Adipocyte (in vitro differentiated cells): ENCODE measurements at places on chromosomes 16 and 17.

DNA sequence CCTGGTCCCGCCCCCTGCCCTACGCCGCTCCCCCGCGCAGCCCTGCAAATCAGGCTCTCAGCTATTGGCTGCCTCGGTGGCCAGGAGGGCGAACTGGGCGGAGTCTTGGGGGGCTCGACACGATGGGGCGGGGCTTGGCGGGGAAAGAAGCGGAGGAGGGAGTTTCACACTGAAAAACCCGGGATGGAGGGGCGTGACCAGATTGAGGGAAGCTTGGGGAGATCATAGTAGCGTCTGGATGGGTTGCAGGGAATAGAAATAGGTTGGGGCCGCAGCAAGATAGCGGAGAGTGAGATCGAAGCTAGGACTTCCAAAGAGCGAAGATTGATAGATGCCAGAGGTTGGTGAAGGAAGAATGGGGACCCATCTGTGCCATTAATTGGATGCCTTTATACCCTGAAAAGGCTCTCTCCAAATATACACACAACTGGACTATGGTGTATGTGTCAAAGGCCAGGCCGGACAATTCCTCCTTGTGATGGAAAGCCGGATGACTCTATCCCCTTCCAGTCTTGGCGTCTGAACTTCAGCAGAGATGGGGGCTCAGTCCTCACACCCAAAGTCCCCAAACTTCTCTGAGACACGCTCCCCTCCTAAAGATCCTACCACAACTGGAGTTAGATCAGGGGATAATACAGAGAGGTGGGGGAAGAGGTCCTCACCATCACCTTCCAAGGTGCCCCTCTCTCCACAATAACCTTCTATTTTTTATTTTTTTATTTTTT lies 376 bp upstream of the STAC2 start:
- peak; percentile 50 for DNase-seq

DNA sequence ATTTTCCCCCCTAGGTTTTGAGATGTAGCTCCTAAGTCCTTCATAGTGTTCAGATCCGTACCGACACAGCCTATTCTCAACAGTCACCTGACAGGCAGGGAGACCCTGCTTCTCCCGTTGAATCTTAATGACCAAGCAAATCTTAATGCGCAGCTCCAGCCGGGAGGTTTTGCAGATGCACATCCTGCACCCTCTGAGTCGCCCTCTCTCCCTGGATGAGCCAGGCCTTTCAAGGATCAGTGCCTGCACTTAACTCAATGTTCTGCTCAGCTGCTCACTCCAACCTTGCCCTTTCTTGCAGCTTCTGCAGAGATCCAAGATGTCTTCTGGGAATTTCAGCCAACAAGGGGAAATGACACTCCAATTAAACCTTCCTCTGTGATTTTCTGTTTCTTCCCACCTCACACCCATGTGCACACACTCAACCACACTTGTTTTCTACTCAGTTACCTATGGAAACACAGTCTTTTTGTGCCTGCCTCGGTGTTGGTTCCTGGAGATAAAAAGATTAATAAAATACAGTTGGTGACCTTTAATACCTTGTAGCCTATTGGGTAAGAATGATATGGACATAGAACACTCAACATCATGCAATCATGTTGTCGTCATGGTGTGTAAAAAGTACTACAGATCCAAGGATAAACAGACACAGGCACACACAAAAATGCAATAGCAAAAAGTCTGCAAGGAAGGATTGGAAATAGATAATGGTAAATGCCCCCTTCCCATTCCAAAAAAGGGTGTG lies 76.9 kb upstream of the DYNLRB2 start:
- no peak for DNase-seq

DNA sequence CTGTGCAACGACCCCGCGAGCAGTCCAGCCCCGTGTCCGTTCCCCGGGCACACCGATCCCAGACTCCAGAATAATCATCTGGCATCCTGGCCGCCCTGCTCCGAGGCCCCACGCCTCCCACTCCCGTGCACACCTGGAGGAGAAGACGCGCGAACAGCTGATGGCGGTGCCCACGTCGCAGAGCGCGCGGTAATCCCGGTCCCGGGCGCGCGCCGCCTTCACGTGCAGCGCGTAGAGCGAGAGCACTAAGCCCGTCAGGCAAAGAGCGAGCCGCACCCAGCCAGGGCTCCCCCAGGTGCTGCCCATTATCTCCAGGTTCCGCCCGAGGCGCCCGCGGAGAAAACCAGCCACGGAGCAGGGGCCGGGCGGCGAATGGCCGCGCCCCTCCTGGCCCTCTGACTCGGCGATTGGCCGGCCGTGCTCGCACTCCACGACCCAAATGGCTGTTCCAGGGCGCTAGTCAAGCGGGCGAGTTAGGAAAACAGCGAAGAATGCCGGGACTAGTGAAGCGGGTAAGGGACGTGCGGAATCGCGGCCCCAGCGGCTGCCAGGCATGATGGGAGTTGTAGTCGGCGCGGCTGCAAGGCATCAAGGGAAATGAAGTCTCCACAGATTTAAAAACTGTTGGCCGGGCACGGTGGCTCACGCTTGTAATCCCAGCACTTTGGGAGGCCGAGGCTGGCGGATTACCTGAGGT lies at the start of gene VKORC1:
Gene VKORC1, minus strand, starts transcription at position 374 of the 697 bp plus-strand sequence. Its CDS starts 68 bp downstream, at position 306.
- peak; percentile 98 for DNase-seq

DNA sequence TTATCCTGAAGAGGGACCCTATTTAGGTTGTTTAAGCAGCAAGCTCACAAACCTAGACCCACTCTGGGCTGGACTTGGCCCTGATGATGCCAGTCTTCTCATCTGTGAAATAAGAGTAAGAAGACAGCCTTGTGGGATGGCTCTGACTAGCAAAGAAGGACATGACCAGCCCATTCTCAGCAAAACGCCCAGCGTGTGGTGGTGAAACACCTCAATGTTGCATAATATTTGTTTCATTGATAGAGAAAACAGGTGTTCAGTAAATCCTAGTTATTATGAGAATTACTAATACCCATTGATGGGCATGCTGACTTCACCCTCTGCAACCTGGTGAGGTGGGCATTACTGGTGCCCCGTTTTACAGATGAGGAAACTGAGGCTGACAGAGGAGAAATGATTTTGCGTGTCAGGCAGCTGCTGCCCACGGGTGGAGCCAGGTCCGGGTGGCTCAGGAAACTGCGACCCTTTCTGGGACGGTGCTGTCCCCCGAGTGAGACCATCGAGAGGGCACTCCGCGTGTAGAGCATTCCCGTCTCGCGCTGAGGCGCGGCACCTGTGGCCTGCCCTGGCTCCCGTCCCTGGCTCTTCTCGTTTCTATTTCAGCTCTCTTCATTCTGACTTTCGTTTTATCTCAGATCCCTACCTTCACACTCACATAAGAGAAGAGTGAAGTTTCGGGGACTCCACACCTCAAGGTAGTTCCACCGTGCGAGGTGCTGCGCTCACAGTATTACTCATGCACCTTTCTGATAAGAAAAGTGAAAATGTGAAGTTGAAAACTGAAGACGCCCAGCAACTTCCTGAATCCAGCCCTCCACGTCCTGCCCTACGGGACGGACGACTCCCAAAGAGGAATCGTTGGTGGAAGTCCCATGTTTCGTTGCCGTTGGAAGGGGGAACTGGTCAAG lies 48.5 kb downstream of the IRF8 start:
- DNase-seq: no peak

DNA sequence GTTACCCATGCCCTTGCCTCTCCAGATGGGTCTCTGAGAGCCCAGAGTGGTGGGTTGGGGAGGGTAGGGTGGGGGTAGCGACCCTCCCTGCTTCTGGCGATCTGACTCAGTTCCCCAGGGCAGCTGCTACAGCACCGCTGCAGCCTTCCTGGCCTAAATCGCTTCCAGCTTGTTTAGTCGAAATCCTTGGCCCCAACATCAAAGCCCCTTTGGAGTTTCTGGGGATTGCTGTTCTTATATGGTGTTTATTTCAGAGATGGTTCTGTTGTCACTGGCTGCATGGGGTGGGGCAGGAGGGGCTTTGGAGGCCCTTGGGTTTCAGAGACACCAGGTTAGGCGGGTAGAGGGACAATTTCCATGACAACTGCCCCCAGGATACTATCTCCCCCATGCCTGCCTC lies 35.9 kb downstream of the FZD2 start:
- DNase-seq: no peak
